ENCODE measurements at places on chromosomes 12 and 14.

DNA sequence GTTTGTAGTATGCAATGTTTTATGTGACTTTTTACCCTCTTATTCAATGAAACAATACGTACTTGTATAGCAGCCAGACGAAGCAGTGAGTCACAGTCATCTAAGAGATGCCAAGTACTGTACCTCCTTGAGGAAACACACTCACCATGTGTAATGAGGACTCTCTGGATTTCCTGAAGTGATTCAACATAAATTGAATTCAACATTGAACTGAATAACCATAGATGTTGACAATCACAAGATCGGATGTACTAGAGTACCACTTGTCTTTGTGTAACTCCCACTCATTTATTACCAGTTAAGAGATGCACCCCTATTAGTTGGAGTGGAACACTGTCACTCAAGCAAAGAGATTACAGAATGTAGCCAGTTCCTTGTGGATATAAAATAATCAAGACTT, 175.2 kb upstream of the HMGA2 start:
- DNase-seq, result no peak

- no peak for DNase-seq
Measured at GRCh38 chr12:82896979-82897378, 210.3 kb downstream of the TMTC2 start.

DNA sequence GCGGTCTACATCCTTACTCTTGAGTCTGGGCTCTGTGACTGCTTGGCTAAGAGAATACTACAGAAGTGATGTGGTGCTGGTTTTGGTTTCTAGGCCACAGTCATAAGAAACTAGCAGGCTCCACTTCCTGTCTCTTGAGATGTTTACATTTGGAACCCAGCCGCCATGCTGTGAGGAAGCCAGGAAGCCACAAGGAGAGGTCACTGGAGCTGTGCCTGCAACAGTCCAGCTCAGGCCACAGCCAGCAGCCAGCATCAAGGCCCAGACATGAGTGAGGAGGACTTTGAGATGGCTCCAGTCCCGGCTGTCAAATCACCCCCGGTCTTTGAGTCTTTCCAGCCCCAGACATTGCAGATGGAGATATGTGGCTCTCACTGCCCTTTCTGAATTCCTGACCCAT, 12.9 kb upstream of the FAM181A start:
- no peak for DNase-seq

DNA sequence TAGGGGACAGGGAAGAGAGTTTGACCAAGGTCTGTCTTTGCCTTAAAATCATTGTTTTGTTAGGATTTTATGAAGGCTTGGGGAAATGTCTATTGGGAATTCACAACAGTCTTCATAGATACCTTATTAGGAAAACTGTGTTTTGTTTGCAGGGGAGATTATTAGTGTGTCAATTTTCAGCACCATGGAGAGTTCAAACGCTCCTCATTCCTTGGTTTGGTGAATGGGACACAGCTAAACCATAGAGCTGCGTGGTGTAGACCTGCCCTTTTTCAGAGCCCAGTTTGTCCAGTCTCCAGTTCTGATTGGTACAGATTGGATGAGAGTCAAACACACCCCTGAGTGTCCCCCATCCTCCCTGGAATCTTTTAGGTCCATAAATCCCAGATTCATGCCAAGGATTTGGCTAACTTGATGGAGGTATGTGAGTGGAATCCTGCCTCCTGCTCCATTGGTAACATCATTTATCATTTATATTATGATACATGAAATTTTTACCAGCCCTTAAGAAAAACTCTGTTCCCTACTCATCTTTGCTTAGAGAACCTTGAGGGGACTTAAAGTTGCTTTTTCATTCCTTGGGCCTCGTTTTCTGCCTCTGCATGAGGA, 12.0 kb downstream of the NGDN start:
- DNase-seq, result no peak

DNA sequence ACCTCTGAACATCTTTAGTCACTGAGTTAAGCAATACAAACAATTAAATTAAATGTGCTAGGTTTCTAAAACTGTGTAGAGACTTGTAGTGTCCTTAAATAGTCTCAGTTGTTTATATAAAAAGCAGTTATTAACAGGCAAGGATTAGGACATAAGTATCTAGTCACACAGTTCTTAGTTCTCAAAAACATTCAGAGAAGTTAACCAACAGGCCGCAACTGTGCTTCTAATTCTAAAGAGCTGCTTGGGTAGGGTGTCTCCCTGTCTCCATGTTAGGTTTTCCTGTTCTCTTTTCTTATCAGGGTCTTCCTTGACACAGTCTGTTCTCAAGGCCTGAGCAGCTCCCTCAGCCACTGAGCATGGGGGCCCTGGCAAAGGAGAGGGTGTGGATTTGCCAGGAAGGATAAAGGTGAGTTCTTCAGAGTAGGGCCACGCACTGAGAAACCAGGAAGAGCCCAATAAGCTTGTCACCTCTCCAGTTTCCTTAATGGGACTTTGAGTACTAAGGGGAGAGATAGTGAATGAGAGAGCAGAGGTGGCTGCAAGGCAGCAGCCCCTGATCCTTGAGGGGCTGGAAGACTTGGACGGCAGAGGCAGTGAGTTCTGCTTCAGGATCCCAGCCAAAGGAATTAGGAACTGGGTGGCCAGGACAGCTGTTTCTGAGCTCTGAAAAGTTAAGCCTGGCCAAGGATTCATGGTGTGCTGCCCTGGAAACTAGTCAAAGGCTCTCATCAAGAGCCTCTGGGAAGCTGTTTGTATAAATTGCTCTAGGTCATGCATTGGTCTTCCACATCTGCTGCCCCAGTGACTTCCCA, 177.3 kb downstream of the MYRFL start:
- DNase-seq, result no peak

- DNase-seq, result no peak
Measured at GRCh38 chr12:98968896-98969295, 323.8 kb downstream of the APAF1 start.

DNA sequence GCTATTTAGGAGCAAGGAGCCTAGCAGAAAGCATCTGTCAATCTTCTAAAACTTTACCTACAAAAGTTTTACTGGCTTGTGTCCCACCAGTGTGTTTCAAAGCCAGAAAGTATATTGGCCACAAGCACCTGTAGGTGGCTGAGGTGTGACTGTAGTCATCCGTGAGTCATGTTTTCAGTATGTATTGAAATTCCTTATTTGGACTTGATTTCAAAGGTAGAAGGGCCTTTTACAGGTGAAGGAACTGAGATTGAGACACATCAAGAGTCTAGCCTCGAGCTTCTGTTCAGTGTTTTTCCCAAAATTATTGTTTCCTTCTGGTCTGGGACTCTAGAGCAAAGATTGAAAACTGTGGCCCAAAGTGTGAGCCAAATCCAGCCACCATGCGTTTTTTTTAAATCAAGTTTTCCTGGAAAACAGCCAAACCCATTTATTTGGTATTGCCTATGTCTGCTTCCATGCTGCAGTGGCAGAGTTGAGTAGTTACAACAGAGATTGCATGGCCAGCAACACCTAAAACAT, 195.3 kb upstream of the BCL2L14 start:
- DNase-seq, result no peak

DNA sequence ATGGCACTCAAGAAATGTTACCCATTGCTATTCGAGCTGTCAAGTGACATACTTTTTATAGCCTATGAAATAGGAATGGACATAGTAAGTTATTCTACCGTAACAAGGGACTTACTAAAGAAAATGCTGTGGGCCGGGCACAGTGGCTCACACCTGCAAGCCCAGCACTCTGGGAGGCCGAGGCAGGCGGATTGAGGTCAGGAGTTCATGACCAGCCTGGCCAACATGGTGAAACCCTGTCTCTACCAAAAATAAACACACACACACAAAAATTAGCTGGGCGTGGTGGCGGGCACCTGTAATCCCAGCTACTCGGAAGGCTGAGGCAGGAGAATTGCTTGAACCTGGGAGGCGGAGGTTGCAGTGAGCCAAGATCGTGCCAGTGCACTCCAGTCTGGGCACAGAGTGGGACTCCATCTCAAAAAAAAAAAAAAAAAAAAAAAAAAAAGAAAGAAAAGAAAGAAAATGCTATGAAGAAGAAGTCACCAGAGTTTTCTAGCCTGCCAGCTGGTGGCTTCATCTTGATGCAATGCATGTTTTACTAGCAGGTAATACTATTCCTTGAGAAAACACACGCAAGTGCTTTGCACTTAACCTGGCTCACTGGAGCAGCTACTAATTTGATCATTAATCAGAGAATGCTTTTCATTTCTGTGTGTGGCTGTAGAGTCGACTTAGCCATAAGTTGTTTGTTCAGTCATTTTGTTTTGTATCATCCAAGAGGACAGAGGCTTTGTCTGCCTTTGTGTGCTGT, 166.7 kb upstream of the MYL2 start:
- DNase-seq, result no peak

GRCh38 chr14:32703183-32703621, 235.5 kb upstream of the NPAS3 start:
- no peak for DNase-seq

DNA sequence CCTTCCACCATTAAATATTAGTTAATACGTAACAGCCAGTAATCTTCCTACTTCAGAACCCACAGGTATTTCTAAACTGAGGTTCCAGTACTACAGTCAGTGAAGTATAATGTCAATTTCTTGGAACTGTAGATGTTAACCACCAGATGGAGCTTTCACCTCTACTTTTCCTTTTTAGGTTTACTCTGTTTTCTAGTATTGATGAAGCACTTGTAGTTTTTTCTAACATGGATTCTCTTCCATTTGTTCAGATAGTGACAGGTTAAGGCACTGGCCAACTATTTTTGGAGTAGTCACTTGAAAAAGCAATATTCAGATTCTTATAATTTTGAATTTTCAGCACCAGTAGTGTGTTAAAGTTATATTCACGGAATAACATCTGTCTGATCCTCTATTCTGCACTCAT, 4.6 kb upstream of the SEC23A start:
- DNase-seq, result peak; percentile 41

GRCh38 chr14:41154143-41154807, 452.4 kb upstream of the LRFN5 start:
- no peak for DNase-seq

DNA sequence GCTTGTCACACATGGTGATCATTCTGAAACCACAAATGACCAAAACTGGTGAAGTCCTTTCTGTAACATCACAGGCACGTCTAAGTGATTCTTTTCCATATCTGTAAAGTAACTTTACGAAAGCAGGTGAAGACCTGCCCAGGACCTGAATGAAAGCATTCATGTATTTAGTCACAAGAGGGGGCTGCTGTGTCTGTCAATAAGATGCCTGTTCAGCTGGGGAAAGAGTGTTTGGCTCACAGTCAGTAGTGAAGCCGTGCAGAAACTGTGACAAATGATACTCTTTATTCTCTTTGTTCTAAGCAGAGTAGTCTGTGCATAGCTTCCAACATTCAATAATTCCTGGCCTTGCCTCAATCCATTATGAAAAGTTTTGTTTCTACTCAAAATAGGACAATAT, 373.5 kb upstream of the OR4E1 start:
- DNase-seq, result peak; percentile 71
